ENCODE measurements at places on chromosomes 1 and 21. TPM values are rescaled to one million over a fixed set of nuclear protein-coding genes. Genes with fewer than 3 reads are reported as not detected.

GRCh38 chr1:15702722-15703550, 18.8 kb downstream of the PLEKHM2 start:
- peaks cover 2% of the 10 kb centered on the region for H3K27me3 ChIP-seq
- peaks cover 28% of the 10 kb centered on the region for H3K4me1 ChIP-seq
- no peak for DNase-seq
- H3K4me3 ChIP-seq = peak overlapping the region; percentile 77
- H3K27ac ChIP-seq = peak overlapping the region; percentile 94

GRCh38 chr1:54245501-54245900, 45.5 kb downstream of the MRPL37 start:
- no peak overlapping the region for H3K4me3 ChIP-seq
- peaks cover 6% of the 10 kb centered on the region for H3K36me3 ChIP-seq
- peaks cover 13% of the 10 kb centered on the region for H3K4me1 ChIP-seq
- DNase-seq = no peak

DNA sequence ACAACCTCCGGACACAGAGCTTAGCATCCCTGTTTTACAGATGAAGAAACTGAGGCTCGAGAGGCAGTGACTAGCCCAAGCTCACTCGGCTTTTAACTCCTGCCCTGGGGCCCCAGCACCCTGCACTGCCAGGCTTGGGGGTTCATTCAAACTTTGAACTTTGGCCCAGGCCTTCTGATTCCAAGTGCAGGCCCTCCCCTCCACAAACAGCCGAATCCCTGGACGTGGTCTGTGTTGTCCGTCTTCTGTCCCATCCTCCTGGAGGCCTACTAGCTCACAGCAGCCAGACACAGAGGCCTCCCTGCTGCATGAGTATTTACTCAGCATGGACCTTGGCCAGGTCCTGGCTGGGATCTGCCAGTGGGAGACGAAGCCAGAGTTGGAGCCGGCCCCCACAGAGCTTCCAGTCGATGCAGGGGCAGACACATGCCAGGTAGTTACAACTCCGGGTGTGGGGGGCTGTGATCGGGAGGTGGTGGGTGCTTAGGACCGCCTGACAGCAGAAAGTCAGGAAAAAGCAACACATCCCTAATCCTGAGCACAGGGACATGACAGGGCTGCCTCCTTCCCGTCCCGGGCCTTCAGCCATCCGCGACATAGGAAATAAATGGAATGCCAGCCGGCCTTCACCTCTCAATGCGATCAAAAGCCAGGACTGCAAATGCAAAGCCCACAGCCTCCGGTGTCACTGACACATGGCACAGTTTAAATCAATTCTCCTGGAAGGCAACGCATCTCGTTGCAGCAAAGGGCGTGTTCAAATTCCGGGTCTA, 7.4 kb downstream of the IFFO2 start:
- H3K36me3 ChIP-seq = no peaks in the 10 kb centered on the region
- peaks cover 1% of the 10 kb centered on the region for H3K27me3 ChIP-seq
- H3K4me1 ChIP-seq = peaks cover 96% of the 10 kb centered on the region
- peak; percentile 50 for DNase-seq
- peak overlapping the region; percentile 85 for H3K4me3 ChIP-seq

DNA sequence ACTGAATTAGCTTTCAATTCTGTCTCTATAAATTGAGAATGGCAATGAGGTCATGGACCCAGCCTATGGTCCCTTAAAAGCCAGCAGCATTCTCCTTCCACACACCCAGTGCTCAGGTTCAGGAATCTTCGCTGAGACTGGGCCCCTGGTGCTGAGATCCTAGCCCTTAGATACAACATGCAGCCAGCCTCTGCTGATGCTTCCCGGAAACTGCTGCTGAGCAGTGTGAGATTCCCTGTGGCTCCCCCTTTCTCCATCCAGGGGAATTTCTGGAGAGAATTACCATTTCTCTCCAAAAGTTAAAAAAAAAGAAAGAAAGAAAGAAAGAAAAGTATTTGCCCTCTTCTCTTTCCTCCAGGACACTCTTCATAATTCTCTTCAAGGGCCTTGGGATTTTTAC, 31.7 kb upstream of the RALGPS2 start:
- H3K27ac ChIP-seq = no peak overlapping the region
- H3K4me1 ChIP-seq = no peaks in the 10 kb centered on the region
- H3K4me3 ChIP-seq = no peak overlapping the region
- H3K27me3 ChIP-seq = no peaks in the 10 kb centered on the region
- no peaks in the 10 kb centered on the region for H3K36me3 ChIP-seq

DNA sequence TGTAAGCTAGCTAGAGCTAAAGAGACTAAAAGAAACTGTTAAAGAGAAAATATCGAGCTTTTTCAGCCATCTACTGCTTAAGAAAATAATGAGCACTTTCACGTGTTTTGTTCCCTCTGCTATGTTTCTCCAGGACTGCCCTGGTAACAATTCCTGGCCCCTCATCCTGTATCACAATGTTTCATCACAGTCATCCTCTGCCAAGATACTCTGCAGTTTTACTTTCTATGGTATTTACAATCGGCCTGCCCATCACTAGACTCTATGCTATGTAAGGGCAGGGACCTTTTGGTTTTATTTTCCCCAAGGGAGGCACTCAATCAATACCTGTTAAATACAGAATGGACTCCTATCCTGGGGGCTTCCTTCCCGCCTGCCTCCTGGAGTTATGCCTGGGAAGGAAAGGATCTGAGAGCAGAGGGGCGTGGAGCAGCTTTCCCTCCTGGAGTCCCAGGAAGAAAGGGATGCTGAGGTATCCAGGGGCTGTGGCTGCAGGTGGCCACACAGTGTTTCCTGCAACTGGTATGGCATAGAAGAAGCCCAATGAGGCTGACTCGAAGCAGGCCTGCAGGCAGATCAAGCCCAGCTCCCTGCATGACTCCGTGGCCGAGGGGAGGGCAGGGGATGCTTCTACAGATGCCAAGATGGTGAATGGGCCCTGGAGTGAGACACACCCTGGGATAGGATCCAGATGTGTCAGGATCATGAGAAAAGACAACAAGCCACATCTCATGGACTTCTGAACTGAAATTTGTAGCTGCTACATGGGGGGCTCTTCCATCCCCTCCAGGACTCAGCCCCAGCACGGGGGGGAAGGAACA, 52.9 kb downstream of the MATN1 start:
- DNase-seq = peak; percentile 85
- peak overlapping the region; percentile 94 for H3K27ac ChIP-seq
- H3K4me1 ChIP-seq = peaks cover 55% of the 10 kb centered on the region

DNA sequence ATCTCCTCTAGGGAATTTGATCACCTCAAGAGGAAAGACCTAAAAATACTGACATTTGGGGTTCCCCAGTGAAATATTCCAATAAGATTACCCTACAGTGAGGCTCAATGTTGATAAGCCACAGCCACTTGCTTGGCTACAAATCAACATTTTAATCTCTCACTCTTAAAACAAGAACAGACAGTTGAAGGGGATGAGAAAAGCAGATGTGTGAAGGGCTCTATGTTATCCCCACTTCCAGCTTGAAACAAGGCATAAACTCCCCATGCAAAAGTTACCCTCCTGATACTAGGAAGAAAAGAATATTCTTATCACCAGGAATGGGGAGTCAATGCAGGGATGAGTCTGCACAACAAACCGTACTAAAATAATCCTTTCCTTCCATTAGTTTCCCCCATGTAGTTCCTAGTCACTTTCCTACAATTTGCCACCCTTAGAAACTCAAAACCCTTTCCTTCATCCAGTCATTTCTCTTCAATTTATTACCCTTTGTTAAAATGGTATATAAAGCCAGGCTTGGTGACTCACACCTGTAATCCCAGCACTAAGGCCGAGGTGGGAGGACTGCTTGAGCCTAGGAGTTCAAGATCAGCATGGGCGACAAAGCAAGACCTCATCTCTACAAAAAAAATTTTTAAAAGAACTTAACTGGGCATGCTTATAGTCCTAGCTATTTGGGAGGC, 29.5 kb downstream of the LPGAT1 start:
- no peak overlapping the region for H3K27ac ChIP-seq
- no peak for DNase-seq
- H3K36me3 ChIP-seq = peaks cover 40% of the 10 kb centered on the region
- no peaks in the 10 kb centered on the region for H3K27me3 ChIP-seq

DNA sequence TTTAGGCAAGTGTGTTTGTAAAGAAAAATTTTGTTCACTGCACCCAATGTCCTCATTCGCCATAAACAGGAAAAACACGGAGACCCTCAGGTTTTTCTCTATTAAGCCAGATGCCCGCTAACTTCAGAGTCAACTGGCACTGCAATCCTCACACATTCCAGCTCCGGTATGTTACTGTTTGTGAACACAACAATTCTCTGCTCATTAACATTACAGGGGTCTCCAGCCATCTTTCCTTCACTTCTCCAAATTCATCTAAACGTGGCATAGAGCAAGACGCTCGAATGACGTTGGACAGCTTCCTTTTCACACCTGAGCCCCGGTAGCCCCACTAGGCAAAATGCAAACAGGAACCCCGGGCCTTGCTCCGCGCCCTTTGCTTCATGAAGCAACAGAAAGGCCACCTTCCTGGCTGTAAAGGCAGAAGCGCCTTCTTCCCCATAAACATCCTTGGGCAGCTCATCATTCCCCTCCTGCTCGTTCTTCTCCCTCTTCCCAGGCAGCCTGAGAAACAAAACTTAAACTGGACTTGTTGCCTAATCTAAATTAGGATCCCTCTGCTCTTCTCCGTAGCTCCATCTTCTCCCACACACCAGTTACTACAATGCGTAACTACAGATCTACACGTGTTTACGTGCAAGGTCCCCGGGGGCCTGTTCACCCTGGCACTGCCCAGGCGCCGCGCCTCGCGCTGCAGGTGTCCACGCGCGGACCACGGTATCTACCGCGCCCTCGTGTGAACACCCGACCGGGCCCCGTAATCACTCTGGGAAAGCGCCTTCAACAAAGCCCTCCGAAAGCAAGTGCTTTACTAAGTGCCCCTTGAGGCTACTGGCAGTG, 1.2 kb downstream of the LBR start:
- peaks cover 4% of the 10 kb centered on the region for H3K27me3 ChIP-seq
- DNase-seq = no peak
- H3K27ac ChIP-seq = peak overlapping the region; percentile 73
- no peaks in the 10 kb centered on the region for H3K36me3 ChIP-seq
- peak overlapping the region; percentile 90 for H3K4me3 ChIP-seq

DNA sequence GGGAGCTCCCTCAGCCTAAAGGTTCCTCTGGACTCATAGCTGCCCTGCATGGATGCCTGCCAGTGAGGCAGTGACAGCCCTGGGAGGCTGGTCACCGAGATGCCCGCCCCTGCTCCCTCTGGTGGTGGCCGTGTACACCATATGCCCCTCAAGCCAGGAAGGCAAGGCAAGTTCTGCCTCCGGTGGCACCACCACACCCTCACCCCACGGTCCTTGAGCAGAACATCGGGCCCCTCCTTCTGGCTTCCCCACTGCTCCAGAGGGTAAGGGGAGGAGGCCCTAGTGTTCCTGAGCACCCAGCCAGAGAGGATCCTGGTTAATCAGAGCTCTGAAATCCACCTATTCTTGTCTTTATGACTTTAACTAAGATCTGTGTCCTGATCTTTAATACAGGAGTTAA, 1.5 kb upstream of the S100A14 start:
- H3K27ac ChIP-seq = peak overlapping the region; percentile 73
- H3K4me1 ChIP-seq = peaks cover 44% of the 10 kb centered on the region
- H3K36me3 ChIP-seq = peaks cover 13% of the 10 kb centered on the region
- peak; percentile 71 for DNase-seq

GRCh38 chr1:8856689-8857412, 21.6 kb downstream of the ENO1 start:
- no peak for DNase-seq
- peaks cover 38% of the 10 kb centered on the region for H3K36me3 ChIP-seq
- no peaks in the 10 kb centered on the region for H3K27me3 ChIP-seq
- H3K4me1 ChIP-seq = peaks cover 39% of the 10 kb centered on the region

GRCh38 chr1:235503403-235504121, 690 bp downstream of the B3GALNT2 start:
- peak overlapping the region; percentile 92 for H3K27ac ChIP-seq
- H3K27me3 ChIP-seq = no peaks in the 10 kb centered on the region

- no peak for DNase-seq
- H3K36me3 ChIP-seq = no peaks in the 10 kb centered on the region
- H3K4me1 ChIP-seq = no peaks in the 10 kb centered on the region
- peaks cover 7% of the 10 kb centered on the region for H3K27me3 ChIP-seq
- no peak overlapping the region for H3K4me3 ChIP-seq
- H3K27ac ChIP-seq = no peak overlapping the region
Measured at GRCh38 chr1:14778898-14779865, 180.7 kb downstream of the KAZN start.

DNA sequence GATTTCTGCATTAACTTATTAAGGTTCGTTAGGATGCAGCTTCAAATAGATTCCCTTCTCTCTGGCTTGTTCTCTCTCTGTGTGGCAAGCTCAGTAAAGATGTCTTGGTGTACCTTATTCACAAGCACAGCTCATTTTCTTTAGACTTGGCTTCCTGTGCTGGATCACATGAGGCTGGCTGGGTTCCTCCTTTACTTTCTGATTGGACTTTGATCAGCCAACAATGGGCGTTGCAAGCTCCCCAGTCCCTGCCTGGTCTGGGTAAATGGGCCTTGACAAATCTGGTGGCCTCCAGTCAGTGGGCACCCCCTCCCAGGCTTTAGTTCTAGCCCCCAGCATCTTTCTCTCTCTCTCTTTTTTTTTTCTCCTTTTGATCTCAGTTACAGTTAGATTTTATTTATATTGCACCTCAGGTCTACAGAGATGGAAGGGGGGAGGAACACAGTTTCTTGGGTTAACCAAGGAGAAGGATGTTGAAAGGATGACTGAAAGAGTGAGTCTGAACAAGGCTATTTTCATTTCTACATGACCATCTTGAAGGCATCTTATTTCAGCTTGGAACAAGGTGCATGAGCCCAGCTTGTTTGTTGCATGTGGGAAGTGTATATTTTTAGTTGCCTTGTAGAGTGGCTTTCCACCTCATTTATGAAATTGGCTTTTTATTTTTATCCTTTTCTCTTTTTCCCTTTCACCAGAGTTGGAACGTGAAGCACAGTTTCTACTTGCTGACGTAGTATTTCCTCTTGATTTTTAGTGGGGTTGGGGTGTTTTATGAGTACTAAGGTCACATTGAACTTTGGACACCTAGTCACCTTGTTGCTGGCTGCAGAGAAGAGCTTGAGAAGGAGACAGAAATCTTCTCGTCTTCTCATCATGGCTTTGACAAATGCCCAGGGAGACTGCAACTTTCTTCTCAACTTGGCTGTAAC, 77.1 kb downstream of the PBX1 start:
- no peak overlapping the region for H3K4me3 ChIP-seq
- H3K4me1 ChIP-seq = peaks cover 45% of the 10 kb centered on the region
- no peaks in the 10 kb centered on the region for H3K27me3 ChIP-seq

DNA sequence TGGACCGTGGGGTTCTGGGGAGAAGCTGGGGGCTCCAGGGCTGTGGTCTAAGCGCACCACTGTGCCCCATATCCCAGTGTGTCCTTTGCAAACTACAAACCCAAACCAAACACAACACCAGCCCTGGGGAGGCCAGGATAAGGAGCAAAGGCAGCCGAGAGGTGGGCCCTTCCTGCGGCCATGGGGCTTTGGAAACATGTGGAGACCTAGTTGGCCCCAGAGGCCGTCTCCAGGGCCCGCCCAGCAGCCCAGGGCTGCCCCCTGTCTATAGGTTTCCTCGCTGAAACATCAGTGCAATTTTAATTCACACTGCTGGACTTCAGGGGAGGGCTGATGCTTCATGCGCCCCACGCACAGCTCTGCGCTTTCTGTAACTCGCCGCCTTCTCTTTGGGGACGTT, 61.3 kb downstream of the PRDM16 start:
- no peaks in the 10 kb centered on the region for H3K4me1 ChIP-seq
- no peak for DNase-seq
- H3K27ac ChIP-seq = no peak overlapping the region
- no peak overlapping the region for H3K4me3 ChIP-seq
- peaks cover 5% of the 10 kb centered on the region for H3K27me3 ChIP-seq
- H3K36me3 ChIP-seq = peaks cover 6% of the 10 kb centered on the region

The RAP1GAP gene
- total RNA-seq = not detected

The RRAGC gene
- total RNA-seq = 26.1 TPM

The IFI44 gene
- 3.0 TPM for total RNA-seq

The CD5L gene
- total RNA-seq = not detected

The LPGAT1 gene
- 38.5 TPM for total RNA-seq

The HES3 gene
- not detected for total RNA-seq

The CTPS1 gene
- 126 TPM for total RNA-seq

Measured in HFFc6 (cell line).